Inflammatory macrophage (primary cell): ENCODE measurements at places on chromosomes 6 and 20.

DNA sequence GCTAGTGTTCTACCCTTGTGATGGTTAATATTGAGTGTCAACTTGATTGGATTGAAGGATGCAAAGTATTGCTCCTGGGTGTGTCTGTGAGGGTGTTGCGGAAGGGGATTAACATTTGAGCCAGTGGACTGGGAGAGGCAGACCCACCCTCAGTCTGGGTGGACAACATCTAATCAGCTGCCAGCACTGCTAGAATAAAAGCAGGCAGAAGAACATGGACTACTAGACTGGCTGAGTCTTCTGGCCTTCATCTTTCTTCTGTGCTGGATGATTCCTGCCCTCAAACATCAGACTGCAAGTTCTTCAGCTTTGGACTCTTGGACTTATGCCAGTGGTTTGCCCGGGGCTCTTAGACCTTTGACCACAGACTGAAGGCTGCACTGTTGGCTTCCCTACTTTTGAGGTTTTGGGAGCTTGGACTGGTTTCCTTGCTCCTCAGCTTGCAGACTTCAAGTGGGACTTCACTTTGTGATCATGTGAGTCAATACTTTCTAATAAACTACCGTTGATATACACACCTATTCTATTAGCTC lies 50.1 kb downstream of the SDHAF4 start:
- DNase-seq: no peak

GRCh38 chr6:16873698-16874097 lies 112.4 kb upstream of the ATXN1 start:
- no peak for DNase-seq

- DNase-seq: peak; percentile 64
Measured at GRCh38 chr20:53547664-53548239, 45.9 kb downstream of the ZNF217 start.

GRCh38 chr6:26318459-26319404 lies 46.3 kb upstream of the BTN3A2 start:
- DNase-seq: no peak

- DNase-seq: no peak
Measured at GRCh38 chr6:84524636-84525035, 239.8 kb downstream of the TBX18 start.

GRCh38 chr6:15755526-15755925 lies 92.7 kb upstream of the DTNBP1 start:
- no peak for DNase-seq

DNA sequence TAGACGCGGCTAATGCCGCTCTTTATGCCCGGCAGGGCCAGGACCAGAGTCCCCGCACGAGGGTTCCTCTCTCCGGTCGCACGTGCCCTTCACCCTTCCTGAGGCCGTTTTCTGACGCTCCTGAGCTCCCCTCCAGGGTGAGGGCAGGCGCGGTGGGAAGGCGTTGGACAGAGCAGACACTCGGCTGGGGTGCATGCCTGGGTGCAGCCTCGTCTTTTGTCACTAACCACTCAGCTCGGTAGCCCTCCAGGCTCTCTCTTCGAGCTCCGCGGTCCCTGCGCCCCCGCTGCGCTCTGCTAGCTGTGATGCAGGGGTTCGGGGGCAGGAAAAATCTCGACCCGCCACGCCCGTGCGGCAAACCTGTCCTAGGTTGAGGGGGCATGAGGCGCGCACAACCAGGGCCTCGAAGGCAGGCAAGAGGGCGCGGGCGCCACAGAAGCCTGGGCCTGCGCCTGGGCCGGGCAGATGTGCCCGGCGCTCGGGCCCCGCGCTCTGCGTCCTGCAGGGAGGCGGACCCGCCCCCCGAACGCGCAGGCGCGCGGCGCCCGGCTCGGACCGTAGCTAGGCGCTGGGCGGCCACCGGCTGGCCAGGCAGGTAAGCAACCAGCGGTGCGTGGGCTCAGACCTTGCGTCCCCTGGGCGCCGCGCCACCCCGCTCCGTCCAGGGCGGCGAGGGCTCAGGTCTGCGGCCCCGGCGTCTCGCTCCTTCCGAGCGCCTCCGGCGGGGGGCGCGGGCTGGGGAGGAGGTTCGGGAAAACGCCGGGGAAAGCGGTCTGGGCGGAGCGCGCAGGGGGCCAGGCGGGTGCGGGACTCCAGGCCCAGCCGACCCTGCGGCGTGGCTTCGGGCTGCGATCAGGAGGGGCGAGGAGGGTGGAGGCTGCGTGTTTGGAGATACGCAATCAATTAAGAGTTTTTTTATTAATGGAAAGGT lies at the start of gene L3MBTL1:
TSS of gene L3MBTL1 (plus strand) at position 548 of the 931 bp plus-strand sequence. CDS start 5,807 bp downstream, outside the sequence.
- peak; percentile 14 for DNase-seq

DNA sequence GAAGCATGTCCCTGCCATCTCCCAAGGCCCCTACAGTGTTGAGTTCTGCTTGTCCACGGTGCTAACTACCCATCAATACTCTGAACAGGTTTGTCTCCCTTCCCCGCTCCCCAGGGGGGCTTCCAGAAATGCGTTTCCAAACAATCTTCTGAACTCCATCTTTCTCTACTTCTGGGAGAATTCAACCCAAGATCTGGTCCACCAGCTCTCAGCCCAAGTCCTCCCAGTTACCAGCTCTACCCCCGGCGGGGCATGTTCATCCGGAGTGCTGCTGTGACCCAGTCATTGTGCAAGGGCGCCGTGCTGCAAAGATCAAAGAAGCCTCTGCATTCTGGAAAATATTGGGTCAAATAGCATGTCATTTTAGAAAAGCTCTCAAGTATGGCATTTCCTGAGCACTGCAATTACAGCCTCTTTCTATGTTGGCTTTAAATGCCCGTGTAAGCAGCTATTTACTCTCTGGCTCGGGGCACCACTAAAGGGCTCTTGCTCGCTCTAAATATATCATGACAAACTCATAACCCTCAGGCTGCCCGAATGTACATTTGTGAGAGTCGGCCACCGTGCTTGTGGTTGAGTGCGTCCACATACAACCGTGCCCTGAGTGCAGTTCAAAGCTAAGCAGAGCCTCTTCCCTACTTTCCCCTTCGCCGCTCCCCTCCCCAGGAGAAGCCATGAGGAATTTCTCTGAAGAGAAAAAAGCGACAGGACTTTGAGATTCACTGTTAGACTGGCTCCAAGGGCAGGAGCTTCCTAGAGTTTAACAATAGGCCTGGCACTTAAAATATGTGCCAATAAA lies 71.6 kb downstream of the BANF2 start:
- DNase-seq: no peak

DNA sequence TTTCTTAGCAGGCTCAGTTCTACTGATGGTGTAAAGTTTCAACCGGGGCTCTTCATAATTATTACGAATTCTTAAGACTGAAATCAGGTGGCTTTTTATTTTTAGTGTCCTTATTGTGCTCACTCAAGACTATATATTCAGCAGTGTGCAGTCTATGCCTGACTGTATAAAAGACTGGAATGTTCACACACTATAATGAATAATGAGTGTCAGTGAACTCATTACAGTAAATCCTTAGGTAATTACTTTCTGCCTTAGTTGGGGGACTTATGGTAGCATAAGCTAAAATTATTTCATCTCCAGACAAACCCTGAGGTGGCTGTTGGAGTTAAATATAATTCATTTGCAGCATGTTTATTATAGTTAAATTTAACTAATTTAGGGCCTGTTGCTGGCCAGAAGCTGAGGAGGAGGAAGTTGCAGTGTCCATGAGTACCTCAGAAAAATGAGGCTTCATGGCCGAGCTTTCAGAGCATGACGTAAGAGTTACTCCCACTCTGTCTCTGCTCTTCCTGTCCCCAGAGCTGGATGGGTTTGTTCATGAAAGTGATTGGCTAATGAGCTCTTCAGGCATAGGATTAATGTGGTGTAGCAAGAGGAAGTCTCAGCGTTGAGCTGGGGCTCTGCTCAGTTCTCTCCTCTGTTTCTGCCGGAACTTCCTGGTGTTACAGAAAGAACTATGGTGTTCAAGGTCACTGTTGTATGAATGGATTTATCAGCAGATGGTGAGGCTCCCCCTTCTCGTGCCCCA lies 335.7 kb downstream of the NRN1 start:
- peak; percentile 97 for DNase-seq

DNA sequence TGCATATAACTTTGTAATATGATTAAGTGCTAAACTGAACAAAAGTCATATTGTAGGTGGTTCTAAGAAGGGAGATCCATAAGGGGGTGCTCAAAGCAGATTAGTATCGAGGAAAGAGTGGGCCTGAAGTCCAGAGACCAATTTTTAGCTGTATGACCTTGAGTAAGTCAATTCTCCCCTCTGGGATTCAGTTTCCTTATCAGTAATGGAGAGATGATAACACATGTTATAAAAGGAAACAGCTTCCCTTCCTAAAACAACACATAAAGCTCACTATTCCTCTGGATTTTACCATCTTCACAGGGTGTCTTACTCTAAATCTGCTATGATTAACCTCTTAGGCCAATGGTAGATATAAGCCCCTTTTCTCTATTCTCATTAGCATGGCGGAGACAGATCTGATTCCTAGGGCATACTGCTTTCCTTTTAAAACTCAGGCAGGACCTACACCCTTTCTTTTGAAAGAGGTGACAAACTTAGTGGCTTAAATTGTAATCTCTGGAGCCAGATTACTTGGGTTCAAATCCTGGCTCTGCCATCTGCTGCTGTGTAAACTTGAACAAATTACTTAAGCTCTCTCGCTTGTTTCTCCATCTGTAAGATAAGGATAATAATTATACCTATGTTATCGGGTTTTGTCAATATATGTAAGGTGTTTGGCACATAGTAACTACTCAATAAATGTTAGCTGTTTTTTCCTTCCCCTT lies 39.5 kb downstream of the ACSS2 start:
- no peak for DNase-seq

DNA sequence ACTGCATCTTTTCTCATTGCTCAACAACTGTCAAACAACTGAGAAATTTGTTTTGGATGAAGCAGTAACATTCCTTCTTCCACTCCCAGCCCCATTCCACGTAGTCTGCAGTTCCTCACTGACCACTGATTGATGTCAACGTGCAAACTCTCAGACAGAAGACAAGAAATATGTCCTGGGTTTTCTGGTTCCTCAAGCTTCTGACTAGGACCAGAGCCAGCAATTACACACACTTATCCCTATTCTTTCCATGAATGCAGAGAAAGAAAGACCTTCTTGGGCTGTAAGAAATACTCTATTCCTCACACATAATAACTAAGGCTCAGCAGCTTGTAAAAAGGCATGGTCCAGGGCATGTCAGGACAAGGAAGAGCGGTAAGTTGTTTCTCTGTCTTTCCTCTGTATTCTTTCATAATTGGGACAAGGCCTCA lies 790.1 kb upstream of the SLC35B3 start:
- no peak for DNase-seq

GRCh38 chr6:142810952-142811514 lies 133.9 kb downstream of the HIVEP2 start:
- DNase-seq: no peak

DNA sequence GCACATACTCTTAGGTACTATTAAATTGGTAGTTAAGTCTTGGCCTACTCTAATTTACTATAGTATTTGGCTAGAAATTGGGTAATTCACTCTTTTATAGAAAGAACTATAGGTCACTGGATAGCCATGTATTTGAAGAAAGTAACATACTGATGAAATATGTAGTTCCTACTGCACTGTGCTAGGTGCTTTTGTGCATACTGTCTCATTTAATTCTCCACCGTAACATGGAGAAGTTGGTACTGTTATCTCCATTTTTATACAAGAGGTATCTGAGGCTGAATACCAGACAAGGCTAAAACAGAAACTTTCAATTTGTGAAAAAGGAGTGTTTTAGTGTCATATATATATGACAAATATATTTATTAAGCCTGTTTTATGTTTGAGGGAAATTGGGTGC lies 29.8 kb downstream of the AFDN start:
- no peak for DNase-seq

- peak; percentile 65 for DNase-seq
Measured at GRCh38 chr6:105869835-105870440, 216.2 kb upstream of the PRDM1 start.

DNA sequence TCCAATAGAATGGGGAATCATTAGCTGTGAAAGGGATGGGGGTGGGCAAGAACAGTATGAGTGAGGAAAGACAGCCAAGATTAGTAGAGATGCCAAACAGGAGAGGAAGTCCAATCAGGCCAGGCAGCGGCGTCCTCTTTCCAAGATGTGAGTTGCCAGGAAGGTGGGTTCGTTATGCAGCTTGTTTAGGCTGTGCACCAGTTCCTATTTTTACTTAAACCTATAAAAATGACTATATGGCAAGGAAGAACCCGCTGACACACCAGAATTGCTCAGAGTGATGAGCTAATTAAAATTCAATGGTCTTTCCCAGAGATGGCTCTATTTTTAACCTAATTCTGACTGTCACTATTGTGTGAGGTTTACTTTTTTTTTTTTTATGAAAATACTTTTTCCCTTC lies 88.2 kb downstream of the SLC22A23 start:
- no peak for DNase-seq

DNA sequence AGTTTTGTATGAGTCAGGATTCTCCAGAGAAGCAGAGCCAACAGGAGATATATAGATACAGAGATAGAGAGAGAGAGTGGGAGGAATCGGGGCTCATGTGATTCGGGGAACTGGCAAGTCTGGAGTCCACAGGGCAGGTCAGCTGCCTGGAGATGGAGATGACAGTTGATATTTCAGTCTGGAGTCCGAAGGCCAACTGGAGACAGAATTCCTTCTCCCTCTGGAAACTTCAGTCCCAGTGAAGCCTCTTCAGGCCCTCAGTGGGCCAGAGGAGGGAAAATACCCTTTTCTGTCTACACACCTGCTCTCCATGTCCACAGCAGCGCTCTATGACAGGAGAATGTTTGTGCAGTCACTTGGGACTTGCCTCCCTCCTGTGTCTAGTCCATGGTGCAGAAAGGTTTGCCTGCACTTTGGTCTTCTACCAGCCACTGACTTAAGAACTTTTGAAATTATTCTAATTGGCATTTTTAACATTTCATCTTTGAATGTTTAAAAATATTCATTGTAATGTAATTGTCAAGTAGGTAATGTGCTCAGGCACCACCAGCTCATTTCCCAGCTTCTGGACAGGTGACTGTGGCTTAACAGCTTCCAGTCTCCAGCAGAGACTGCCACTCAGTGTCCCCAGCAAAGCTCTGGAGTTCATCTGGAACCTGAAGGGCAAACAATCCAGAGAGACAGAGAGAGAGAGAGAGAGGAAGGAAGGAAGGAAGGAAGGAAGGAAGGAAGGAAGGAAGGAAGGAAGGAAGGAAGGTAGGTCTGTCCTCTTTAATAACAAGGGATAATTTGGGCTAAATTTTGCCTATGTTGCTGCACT lies 43.8 kb upstream of the AFDN start:
- DNase-seq: no peak

DNA sequence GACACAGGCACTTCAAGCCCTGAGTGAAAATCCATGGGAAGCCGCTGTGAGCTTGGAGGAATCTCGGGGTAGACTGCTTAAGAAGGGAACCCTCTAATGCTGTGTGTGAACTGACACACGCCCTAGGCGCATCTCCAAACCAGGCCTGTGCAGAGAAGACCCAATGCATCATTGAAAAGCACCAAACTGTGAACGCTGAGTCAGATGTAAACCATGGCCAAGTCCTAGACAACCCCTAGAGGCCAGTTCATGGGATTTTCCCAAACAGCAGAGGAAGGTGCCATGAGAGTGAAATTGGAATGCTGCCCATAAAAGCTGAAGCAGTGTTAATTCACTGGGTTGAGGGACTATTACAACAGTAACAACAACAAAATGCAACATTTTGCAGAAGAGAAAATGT lies 296.5 kb downstream of the SMOC2 start:
- no peak for DNase-seq

GRCh38 chr20:10662661-10663458 lies 10.9 kb downstream of the JAG1 start:
- peak; percentile 75 for DNase-seq
